HS-27A (cell line): ENCODE measurements at places on chromosomes 16 and 17.

DNA sequence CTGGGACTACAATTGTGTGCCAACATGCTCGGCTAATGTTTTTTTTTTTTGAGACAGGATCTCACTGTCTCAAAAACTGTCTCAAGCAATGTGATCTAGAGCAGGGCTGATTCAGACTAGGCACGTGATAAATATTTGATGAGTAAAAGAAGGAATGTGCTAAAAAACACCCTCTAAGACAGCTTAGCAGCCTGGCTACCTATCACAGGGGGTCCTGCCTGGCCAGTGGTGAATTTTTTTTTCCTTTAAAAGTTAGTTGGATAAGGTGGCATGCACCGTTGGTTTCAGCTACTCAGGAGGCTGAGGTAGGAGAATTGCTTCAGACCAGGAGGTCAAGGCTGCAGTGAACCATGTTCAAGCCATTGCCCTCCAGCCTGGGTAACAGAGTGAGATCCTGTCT lies 14.8 kb upstream of the GPATCH8 start:
- no peak for DNase-seq

- DNase-seq: no peak
Measured at GRCh38 chr17:57365420-57365819, 109.1 kb downstream of the MSI2 start.

DNA sequence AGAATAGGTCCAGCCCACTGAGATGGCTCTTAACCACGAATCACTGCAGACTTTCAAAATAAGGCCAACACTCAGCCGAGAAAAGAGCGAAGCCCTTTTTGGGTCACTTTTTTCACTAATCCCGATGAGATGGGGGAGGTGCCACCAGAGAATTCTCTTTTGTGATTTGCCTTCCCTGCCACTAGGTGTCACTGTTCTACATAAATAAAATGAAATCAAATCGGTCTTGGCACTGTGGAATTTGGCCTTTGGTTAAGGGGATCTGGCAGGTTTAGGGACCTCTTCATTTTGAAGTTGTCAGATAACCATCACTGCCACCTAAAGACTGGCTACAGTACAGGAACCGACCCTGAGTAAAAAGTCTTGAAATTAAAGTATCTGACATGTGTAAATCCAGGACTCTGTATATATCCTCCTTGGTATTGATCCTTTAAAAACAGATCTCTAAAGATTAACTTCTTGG lies 147.0 kb downstream of the HS3ST4 start:
- no peak for DNase-seq

GRCh38 chr16:88940862-88941817 lies 35.9 kb downstream of the CBFA2T3 start:
- DNase-seq: no peak

DNA sequence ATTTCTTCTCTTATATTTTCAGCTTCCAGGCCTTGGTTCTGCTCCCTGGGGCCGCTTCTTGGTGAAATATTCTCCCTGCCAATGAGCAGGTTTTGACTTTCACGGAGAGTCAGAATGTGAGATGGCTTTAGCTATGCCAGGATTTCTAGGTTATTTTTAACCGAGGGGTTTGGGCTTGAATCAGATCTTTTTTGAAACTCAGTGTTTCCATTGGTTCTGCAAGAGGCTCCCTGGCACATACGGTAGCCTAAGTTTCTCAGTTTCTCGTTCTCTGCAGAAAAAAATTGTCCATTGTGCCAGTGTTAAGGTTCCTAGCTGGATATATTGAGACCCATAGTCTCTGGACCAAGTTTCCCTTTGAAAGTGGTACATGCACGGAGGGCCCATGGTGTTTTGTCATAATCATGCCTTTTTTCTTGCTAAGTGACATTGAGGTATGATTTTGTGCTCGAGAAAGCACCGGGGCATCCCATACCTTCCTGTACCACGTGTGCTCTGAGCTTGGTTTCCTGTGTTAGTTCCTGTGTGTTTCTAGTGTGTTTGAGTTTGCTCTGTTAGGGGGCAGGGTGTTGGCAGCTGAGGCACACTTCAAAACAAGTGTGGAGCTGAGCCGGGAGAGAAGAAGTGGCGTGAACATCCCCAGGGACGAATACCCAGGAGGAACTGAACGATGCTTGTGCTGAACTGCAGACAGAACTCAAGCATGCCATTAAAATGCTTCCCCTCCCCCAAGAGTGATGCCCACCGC lies 127.2 kb downstream of the HS3ST3B1 start:
- no peak for DNase-seq

- no peak for DNase-seq
Measured at GRCh38 chr16:65749506-65749905, 617.0 kb upstream of the CDH5 start.

GRCh38 chr17:82400830-82401229 lies 17.3 kb upstream of the HEXD start:
- DNase-seq: no peak

DNA sequence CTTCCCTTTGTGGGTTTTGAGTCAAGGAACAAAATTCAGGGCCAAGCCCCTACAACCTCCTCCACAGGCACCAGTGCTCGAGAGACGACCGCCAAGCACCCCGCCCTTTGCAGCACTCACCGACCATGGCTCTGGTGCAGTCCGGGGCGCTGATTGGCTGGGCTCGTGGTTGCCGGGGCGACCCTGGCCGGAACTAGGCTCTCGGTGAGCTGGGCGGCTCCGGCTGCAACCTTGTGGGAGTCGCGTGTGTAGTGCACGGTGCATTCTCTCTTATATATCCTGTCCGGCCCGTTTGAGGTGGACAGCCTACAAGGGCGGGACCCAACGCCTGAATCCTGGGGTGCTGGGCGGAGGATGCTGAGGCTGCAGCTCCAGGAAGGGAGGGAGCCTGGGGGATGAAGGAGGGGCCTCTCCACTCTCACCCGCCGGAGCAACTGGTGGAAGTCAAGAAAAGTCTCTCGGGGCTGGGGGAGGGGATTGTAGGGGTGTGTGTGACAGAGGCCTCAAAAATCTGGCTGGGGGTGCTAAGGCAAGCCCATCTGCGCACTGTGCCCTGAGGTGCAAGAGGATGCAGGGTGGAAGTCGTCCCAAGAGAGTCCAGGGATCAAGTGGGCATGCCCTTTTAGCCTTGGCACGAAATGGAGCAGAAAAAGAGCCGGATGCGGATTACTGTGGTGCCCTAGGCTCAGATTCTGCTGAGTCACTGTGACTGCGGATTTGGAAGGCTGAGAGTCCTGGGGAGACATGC lies at the start of gene NQO1:
TSS of gene NQO1 (minus strand) at position 248 of the 748 bp plus-strand sequence. CDS start at position 127, 121 bp downstream.
- DNase-seq: peak; percentile 80

GRCh38 chr17:76271669-76272540 lies 6.8 kb downstream of the UBALD2 start:
- no peak for DNase-seq

- no peak for DNase-seq
Measured at GRCh38 chr16:28283798-28284577, 8.3 kb upstream of the SBK1 start.
